ENCODE measurements at places on chromosomes 5 and 9.

GRCh38 chr5:130974021-130974683 is 190.9 kb downstream of the HINT1 start:
- DNase-seq: no peak

DNA sequence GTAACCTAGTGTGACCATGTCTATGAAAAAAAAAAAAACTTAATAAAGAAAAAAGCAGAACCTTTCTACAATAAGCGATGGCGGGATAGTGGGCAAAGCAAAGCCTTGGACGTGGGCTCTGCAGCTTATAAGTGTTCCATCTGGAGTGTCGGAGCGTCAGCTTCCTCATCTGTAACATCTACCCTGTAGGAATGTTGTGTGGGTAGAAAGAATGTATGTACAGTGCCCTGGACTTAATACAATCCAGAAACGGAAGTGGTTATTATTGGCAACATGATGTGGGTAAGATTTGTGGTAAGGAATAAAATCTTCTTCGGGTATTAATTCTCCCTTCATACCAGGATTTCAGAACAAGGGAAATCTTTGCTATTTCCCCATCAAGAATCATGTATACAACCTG is 66.5 kb downstream of the SEMA5A start:
- no peak for DNase-seq

- no peak for DNase-seq
Measured at GRCh38 chr5:29845206-29845605, 1348.3 kb upstream of the CDH6 start.

DNA sequence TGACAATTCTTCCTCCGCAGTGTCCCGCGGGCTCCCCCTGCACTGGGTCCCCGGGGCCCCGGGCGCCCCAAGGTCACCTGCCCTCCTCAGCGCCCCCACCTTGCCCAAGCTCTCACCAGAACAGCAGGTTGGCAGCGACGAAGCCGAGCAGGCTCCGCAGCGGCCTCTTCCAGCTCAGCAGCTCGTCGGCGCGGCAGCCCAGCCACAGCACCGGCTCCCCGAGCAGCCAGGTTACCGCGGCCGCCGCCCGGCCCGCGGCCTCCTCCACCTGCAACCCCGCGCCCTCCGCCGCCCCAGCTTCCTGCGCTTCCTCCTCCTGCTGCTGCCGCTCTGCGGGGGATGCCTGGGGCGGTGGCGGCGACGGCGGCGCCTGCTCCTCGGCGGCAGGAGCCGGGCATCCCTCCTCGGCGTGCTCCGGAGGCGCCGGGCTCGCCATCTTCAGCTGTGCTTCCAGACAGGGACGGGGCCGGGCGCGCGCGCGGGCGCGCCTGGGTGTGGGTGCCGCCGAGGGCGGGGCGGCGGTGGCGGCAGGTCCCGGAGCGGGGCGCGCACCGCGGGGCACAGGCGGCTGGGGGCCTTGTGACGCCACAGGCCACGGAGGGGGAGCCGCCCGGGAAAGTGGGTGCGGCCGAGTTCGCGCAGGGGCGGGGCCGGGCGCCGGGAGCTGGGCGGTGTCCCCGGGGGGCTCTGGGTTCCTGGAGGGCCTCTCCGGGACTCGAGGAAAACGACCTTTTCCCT is at the start of gene RETREG1:
RETREG1 (minus strand) TSS at position 462 of the 738 bp plus-strand sequence; CDS start at position 436, 26 bp downstream.
- DNase-seq: peak; percentile 47

GRCh38 chr9:16043756-16044578 is 491.1 kb downstream of the CCDC171 start:
- DNase-seq: no peak

GRCh38 chr5:88545338-88545737 is 276.7 kb upstream of the TMEM161B start:
- no peak for DNase-seq

Measured in activated CD4-positive, CD25-positive, alpha-beta regulatory T cell (primary cell).